Smooth muscle cell of the brain vasculature (primary cell): ENCODE measurements at places on chromosomes 6 and 20.

DNA sequence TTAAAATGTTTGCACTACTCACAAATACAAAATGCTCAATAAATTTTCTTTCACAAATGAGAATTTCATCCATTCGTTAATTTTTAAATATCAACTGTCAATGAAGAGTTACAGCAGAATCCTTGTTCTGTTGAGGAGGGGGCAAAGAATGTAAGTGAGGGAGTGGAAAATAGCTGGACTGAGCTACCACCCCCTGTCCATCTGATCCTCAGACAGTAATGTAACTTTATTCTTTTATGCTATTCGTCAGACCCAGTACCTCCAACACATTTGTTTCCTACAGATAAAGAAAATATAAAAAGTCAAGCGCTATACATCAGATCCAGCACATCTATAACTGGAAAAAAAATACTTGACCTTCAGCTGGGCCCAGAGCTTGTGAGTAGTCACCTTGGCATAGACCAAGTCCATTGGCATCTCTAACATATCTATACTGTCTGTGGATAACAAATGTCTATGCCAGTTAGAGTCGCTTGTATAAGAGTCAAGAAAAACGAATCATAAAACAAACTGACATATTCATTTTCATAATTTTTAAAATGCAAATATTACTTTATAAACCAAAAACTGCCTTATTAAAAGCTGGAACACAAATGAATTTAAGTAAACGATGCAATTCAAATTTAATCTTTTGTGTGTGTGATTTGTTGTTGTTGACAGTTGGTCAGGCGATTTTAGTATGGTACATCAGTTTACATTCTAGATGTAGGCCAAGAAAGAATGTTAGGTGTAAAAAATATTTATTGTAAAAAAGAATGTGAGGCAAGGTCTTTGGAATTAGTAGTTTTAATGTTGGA lies 57.2 kb upstream of the HFE start:
- DNase-seq: no peak

GRCh38 chr6:152673236-152673635 lies 24.5 kb upstream of the MYCT1 start:
- DNase-seq: no peak

DNA sequence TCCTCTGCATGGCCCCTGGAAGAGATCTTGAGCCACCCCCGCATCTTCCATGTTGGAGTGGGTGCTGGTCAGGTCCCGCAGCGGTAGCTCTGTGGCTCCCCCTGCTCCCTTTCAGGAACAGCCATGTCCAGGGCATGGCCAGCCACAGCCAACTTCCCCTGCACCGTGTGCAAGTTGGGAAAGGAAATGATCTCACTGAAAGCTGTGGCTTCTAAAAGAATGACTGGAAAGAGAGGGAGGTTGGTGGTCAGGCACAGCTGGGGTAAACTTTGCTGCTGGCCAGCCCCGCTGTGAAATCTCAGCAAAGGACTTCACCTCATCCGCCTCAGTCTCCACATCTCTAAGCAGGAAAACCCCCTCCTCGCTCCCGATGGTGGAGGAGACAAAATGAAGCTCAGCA lies 153.6 kb upstream of the CST7 start:
- no peak for DNase-seq

- no peak for DNase-seq
Observed at GRCh38 chr20:34458631-34459030, 57.6 kb upstream of the DYNLRB1 start.

GRCh38 chr6:117906958-117907600 lies at the start of gene SLC35F1:
Gene SLC35F1 (plus strand): TSS chr6:117907264.
- DNase-seq: no peak

- no peak for DNase-seq
Observed at GRCh38 chr6:17624396-17624795, 24.3 kb downstream of the FAM8A1 start.

DNA sequence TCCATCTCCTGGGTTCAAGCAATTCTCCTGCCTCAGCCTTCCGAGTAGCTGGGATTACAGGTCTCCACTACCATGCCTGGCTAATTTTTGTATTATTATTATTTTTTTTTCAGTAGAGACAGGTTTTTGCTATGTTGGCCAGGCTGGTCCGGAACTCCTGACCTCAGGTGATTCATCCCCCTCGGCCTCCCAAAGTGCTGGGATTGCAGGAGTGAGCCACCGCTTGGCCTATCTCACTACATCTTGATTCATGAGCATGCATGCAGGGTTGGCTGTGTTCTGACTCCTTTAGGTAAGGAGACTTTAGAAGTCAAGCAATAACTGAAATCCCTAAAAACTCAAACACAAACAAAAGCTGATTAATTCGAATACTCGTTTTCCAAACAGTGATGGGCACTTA lies 80.9 kb downstream of the GJA1 start:
- no peak for DNase-seq

DNA sequence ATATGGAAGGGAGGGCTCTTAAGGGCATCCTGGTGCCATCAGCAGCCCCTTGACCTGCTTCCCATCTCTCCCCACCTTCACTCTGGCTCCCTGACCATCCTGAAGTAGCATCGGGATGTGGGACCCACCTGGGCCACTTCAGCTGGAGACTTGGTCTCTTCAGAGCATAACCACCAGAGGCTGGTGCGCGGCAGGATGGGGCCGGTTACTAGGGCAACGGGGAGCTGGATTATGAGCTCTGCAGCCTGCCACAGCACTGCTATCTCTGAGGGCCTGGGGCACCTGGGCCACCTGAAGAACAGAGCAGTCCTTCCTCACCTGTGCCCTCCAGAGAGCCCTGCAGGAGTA lies 79.7 kb downstream of the SYNJ2 start:
- DNase-seq: no peak
